ENCODE measurements at places on chromosomes 6 and 20.

GRCh38 chr6:15630202-15630601, 32.6 kb downstream of the DTNBP1 start:
- DNase-seq, result no peak

DNA sequence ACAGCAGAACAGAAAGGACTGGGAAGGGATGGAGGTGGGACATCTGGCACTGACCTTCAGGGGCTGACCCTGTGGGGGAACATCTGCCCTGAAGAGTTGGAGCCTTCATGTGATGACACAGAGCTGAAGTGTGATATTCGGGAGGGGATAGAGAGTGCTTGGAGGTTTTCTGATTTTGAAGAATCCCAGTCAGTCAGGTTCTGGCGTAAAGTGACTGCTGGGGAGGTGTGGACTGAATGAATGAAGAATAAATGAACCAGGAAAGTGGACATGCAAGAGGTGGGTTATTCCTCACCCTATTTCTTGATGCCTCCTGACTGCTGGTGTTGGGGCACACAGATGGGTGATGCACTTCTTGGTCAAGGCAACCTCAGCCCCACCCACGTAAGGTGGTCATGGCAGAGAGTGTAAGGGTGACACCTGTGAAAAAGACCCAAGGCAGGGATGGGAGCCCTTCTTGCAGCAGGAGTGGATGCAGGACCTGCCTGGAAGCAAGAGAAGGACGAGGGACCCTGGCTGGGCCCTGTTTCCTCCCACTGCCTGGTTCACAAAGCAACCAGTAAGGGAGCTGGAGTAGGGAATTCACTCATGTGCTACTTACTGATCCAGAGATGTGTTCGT, 13.1 kb downstream of the MICA start:
- no peak for DNase-seq

DNA sequence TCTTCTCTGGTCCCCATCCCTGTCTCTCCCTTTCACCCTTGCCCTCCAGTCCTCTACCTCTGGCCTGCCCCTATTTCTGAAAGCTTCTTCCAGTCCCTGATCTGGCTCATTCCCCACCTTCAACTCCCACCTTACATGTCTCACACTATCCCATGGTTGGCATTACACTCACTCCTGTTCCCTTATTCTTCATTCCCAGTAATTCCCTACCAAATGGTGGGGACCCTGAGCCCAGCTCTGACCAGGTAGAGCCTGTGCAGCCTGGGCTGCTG, 6.4 kb downstream of the TP53INP2 start:
- DNase-seq, result no peak

DNA sequence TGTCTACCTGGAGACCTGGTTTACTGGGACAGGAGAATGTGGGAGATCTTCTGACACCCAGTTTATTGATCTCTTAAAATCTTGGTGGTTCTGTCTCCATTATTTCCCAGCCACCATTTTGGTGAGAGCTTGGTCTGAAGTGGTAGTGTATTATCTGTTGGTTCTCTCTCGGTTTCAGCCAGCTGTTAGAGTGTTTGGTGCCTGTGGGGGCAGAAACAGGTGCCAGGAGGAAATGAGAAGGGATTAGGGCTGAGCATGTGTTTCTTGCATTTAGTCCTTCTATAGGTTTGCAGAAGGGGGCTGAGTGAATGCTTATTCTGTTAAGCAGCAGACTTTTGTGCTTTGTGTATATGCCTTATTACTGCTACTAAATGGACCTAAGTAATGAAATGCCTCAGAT, 9.6 kb downstream of the JARID2 start:
- DNase-seq, result no peak

DNA sequence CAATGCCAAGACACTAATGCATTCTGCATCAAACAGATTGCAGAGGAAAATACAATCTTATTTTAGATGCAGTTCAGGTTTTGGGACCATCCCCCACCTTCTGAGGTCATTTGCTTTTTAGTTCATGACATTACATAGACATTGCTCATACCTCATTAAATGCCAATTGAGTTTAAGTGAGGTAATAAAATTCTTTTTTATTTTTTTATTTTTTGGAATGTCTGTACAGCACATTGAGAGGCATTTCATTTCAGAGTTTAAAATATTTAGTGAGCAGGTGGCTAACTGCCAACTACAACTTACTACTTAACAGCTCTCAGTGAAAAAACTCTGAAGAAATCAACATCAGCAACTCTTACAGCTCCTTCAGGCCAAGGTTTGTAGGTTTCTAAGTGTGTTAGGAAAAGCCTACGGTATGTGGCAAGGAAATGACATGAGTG, 482.2 kb upstream of the RNF217 start:
- DNase-seq, result no peak

DNA sequence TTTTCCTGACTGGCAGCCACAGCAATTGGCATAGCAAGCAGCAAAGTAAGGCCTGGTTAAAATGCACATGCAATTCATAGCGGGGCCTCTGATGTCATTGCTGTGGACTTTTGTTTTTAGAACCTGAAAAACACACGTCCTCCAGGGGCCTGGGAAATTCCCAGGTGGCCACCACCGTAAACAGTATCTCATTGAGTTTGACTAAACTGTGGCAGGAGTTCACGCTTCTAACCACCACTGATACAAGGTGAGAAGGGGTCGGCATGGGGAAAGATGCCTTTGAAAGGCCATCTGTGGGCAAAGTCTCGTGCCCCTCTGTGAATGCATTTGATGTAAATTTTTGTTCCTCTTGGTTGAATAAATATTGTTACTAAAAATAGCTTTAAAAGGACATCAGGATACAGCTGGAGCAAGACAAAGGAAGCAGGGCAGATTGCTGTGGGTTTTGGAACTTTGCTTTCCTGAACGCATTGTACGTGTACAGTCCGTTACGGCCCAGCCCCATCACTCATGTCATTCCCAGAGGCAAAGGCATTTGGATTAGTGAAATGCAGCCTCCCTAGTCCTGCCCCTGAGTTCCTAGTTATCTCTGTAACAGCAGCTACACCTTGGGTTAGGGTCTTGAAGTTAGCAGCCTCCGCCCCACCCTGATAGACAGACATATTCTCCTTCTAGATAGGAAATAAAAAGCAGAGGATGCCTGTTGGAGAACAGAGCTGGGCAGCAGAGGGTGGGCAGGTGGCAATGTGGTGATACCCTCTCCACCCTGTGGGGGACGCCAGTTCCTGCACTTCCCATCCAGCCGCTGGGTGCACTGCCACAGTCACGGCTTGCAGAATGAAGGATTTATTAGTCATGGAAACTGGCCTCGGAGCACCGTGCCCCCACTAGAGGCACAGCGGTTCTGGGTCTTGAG, 80.3 kb downstream of the ZDHHC14 start:
- no peak for DNase-seq

- no peak for DNase-seq
Measured at GRCh38 chr6:69555088-69555638, 241.6 kb downstream of the LMBRD1 start.

DNA sequence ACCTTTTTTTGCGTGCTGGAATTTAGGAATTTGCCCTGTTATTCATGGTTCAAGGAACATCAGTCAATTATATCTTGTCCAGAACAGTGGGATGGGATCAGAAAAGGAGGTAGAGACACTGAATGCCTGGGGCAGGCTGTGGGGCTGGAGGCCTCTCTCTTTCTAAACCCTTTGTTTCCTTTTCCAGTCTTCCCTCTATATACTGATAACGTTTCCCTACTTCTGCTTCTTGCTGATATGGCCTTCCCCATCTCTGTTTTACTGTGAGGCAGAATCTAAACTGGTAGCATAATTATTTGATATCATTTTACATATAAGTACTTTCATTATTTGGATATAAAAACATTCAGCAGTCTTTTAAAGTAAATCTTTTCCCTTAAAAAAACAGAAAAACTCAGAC, 67.5 kb downstream of the DNAH8 start:
- no peak for DNase-seq

DNA sequence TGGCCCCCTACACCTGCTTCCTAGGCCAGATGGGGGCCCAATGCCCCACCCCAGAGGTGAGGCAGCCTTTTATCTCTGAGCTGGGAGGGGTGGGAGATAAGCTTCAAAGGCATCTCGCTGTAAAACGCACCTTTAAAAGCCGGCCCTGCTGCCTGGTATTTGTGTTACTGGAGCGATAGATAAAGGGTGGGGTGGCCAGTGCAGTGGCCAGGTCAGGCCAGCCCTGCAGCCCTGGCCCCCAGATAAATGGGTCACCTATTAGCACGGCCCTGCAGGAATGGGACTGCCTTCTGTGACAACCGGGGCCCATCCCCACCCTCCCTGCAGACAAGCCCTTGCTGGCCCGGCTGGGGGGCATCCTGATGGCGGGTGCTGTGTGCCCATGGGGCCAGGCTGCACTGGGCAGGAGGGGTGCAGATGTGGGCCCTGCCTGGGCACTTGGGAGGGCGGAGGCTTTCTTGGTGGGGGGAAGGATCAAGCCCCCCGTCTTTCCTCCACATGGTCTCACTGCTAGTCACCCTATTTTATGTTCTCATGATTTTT, 3.0 kb upstream of the RBBP8NL start:
- no peak for DNase-seq

DNA sequence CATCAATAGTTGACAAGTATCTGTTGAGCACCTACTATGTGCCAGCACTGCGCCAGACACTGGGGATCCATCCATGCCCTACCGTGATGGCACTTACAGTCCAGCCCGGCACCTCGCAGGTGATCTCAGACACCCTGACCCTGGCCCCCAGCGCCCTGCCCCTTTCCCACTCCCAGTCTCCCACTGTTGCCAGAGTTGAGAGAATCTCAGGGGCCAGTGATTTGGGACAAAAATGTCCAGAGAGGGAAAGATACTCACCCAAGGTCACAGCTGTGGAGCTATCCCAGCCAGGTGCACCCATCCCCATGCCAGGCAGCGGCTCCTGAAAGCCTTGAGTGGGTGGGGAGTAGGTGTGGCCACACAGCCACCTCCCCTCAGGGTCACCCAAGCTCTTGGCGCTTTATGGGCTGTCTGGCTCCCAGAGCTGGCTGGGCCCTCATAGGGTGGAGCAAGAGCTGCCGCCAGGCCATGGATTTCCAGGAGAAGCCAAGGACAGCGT, 3.3 kb downstream of the PI16 start:
- DNase-seq, result peak; percentile 68

DNA sequence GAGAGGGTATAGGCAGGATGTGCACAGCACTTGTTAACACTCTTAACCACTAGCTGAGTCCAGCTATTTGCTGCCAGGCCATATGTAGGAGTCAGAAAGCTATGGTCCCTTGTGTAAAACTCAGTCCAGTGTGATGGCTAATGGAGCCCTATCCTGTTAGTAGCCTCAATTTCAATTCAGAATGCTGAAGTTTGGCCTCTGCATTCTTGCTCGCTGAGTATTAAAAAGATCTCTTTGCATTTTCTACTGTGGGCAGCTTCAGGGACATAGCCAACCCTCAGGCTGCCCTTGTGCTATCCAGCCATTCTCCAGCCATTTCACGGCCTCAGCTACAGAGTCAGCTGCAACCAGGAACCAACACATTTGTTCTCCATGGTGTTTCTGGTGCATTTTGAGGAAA, 92.5 kb downstream of the SPTLC3 start:
- DNase-seq, result no peak

GRCh38 chr20:3088031-3088430, 3.5 kb upstream of the AVP start:
- no peak for DNase-seq

GRCh38 chr6:27868311-27868710, 43.9 kb downstream of the OR2B2 start:
- DNase-seq, result no peak

- DNase-seq, result no peak
Measured at GRCh38 chr6:106750946-106751345, 121.6 kb downstream of the QRSL1 start.

DNA sequence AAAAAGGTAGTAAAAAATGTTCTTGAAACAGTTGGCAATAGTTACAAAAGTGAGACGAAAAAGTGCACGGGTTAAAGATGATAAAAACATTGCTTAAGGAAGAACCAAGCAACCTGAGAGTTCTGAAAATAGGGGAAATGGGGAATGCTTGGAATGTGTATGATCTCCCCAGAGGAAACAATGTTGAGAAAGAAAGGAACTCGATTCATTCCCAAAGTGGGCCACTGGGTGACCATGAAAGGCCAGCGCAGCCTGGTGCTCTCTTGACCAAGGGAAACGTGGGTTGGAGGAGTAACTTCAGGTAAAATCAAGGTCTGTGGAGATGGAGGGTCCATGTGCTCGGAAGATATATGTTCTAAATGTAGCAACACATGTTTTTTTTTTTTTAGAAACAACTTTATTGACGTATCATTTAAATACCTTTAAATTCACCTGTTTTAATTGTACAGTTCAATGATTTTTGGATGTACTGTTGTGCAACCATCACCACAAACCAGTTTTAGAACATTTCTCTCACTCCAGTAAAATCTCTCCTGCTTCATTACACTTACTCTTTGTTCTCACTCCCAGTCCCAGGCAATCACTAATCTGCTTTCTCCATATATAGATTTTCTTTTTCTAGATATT, 34.5 kb upstream of the CEP85L start:
- no peak for DNase-seq

DNA sequence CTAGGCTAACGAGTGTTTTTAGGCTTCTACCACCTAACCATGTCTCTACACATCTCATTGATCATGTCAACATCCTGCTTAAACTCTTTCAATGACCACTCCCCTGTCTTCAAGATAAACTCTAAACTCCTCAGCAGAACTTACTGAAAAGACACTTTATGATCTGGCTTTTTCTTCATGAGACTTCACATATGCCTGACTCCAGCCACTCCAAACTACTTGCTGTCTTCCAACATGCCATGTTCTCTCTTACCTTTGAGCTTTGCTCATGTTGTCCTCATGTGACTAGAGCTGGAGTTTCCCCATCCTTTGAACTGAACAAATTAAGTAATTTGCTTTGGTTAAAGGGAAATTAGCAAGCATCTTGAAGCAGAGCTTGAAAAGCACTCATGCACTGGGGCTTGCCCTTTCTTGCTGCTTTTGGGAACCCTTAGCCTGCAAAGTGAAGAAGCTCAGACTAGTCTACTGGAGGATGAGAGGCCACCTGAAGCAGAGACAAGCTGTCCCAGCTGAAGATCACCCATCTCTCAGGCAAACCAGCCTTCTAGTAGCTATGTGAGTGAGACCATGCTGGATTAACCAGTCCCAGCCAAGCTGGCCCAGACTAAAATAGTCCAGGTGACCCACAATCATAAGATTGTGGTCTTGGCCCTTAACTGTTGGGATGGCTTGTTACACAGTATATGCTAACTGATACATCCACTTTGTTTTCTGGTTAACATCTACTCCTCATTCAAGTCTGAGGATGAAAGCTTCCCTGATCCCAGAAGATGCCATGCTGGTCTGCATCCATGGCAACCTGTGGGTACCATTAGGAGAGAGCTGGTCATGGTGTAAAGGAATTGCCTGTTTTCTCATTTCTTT, 235.8 kb downstream of the GMPR start:
- no peak for DNase-seq

All from chondrocyte (in vitro differentiated cells).